ENCODE measurements at places on chromosomes 12 and 14.

DNA sequence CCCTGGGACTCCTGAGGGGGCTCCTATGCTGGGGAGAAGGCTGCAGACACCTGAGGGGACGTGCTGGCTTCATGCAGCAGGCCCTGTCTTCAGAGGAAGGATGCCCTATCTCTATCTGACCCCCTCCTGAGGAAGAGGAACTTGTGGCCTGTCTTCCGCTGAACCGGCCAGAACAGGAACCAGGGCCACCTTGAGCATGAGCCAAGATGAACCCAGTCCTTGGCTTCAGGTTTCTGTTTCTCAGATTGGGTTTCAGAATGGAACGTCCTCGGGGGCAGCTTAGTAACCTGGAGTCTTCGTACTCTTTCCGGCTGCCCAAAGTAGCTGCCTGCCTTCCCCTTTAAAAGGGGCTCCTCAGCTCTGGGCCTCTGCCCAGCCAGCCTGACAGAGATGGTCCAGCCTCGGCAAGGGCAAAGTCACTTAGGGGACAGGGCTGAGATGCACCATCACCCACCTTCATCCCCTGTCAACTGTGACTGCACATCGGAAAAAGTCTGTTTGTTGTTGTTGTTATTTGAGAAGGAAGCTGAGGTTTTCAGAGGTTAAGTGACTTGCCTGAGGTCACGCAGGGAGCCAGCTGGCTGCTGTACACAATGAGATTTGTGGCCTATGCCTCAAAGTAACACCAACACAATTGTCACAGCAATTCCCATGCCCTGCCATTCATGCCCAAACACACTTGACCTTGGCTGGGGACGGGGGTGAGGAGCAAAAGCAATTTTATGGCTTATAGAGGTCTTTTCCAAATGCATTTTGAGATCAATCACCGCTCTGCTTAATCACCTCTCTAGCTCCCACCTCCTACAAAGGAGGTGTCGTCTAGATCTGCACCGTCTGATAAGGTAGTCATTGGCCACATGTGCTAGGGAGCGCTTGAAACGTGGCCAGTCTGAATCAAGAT, 13.4 kb downstream of the ASB2 start:
- no peak for DNase-seq

DNA sequence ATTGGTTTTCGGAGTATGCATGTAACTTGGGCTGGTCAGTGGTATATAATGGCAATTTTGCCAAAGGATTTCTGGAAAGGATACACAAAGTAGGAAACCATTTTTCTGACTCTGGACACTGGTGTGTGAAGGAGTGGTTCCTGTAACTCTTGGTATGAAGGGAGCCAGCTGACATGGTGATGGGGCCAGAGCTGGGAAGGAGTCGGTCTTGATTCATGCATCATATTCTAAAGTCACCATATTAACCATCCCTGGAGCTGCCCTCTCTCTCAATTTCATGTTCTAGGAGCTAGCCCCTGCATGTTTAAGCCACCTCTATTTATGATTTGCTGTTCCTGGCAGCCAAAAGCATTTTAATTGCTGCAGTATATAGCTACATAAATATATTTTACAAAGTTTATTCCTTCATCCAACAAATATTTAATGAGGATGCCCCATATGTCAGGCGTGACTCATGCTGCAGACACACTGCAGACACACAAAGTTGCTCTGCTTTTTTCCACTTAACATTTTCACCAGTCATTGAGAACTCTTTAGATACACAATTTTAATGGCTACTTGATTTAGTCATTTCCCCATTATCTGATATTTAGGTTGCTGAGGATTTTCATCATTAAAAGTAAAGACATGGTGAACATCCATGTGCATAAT, 78.7 kb upstream of the PSMC1 start:
- DNase-seq: no peak

- no peak for DNase-seq
These were observed 83.6 kb downstream of the R3HDM2 start for GRCh38 chr12:57347284-57347683.

GRCh38 chr12:29517264-29517663, 19.8 kb upstream of the OVCH1 start:
- no peak for DNase-seq

DNA sequence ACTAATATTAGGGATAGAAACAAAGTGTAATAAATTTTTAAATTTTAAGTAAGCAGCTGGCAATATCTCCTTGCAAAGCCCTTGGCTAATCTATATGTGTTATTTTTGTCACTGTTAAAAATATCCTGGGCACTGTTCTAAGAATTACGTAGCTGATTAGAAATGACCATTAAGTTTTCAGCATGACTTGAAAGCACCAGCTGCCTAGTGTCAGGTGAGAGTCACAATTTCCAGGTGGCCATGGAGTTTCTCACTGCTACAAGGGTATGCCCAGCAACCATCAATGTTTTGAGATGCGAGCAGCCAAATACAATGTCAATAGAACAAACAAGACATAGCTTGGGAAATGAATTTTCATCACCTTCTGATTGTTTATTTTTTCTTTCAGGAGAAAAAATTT, 23.3 kb upstream of the GYS2 start:
- DNase-seq: no peak

- DNase-seq: no peak
These were observed 6.9 kb downstream of the TGM1 start for GRCh38 chr14:24255931-24256711.

DNA sequence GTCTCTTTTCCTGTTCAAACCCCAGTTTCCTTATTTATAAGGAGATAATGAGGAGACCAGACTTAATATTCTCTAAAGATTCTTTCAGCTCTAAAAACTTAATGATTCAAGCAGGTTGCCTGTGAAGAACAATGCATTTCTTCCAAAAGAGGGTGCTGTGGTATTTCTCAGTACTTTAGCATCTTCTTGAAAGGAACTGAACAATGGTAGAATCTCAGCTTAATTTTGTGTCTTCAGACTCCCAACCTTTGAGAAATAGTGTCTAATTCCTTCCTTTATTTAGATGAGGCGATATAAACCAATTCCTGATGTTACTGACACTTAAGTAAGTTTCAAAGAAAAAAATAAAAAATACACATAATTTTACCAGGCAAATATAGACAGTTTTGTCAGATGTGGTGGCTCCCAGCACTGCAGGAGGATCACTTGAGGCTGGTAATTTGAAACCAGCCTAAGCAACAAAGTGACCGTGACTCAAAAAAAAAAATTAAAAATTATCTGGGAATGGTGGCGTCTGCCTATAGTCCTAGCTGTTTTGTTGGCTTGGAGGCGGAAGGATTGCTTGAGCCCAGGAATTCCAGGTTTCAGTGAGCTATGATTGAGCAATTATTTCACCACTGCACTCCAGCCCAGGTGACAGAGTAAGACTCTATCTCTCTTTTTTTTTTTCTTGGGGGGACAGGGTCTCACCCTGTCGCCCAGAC, 76.9 kb upstream of the PSMA6 start:
- no peak for DNase-seq
